ENCODE measurements at places on chromosomes 2 and 18.

- ATAC-seq: no peak
These were observed 60.9 kb upstream of the TMEM17 start for GRCh38 chr2:62566847-62567246.

- no peak for ATAC-seq
These were observed 47.5 kb downstream of the EMILIN2 start for GRCh38 chr18:2894131-2894840.

GRCh38 chr2:203155406-203155805 is 83.4 kb upstream of the CYP20A1 start:
- no peak for ATAC-seq

DNA sequence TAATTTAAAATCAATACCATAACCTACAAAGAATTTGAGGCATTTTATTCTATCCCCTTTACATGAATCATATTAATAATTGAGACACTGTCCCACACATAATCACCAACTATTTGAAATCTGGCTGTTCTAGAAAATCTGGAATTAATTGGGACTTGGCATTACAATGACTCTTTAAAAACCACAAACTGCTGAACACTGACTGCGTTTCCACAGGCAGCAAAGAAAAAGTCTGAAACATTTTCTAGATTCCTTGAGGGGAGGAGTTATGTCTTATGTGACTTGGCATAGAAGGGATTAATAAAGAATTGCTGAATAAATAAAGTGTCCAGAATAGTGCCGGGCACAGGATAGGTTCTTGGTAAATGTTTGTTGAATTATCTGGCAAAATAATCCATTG is 61.4 kb downstream of the GPR39 start:
- no peak for ATAC-seq

DNA sequence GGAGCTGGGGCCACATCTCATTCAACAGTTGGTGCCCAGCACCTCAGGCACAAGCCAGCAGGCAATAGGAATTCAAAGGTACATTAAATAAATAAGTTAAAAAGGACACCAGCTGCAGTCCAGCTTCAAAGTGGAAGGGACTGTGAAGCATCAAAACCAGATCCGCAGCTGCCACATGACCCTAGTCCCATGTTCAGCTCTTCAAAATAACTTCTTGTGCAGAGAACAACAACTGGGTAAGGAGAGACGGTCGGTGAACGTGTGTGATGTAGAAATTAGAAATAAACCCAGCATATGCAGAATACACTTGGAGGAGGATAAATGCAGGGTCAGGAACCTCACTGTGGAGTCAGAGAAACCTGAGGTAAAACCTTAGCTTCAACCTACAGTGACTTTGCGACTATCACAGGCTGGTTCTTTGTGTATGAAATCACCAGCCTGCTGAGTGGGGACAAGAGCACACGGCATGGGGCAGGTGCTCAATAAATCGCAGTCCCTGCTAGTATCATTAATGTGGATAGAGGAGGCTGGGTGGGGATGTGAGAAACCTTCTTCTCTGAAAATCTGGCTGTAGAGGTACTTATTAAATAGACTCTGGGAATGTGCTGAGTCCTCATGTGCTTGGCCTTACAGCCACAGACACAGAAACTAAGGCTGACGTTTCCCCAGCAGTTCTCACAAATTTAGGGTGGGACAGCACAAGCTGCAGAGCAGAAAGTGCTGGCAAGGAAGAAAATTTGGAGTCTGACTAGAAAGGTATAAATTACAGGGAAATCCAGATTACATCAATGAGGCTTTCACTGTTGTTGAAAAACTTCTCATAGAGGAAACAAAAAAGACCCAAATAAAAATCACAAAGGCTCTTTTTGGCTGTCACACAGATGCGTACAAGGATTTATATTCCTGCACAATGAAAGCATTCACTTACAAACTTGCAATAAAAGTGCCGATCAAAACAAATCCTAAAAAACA is 20.7 kb downstream of the FBXO15 start:
- ATAC-seq: peak; percentile 34

GRCh38 chr2:8923183-8923582 is 80.3 kb downstream of the MBOAT2 start:
- no peak for ATAC-seq

- no peak for ATAC-seq
These were observed 10.7 kb downstream of the STEAP3 start for GRCh38 chr2:119234021-119235019.
